T-helper 17 cell (primary cell): ENCODE measurements at places on chromosomes 1 and 21. TPM values are rescaled to one million over a fixed set of nuclear protein-coding genes. Genes with fewer than 3 reads are reported as not detected.

GRCh38 chr1:21749859-21750468 is 33.0 kb downstream of the USP48 start:
- no peak overlapping the region for H3K4me3 ChIP-seq
- peaks cover 9% of the 10 kb centered on the region for H3K4me1 ChIP-seq
- no peaks in the 10 kb centered on the region for H3K27me3 ChIP-seq
- H3K36me3 ChIP-seq = peaks cover 12% of the 10 kb centered on the region

DNA sequence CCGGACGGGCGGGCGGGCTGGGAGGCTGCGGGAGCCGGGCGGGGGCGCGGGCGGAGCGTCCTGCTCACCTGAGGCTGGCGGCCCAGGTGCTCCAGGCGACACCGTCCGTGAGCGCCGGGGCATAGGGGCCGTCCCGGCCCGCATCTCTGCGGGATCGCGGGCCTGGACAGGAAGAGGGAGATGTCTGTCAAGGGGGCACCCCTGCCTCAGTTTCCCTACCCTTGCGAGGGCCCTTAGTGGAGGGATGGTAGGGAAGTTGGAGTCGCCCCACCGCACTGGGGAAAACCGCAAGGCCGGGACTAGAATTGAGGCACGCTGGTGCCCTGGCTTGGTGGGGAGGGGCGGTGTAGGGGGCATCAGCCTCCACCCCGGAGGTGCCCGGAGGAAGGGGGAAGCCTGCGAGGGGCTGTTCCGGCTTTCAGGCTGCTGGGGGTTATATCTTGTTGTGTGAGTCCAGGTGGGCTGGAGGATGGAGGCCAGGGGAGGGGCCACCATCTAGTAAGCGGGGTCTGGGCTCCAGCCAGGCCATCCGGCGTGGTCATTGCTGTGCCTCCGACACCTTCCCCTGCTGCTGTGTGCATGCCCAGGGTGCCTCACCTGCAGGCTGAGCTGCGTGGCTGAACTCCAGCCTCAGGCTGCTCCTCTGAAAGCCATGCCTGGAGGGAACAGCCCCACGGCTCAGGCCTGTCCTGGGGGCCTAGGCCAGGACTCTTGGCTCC is 580 bp downstream of the VWA1 start:
- no peaks in the 10 kb centered on the region for H3K36me3 ChIP-seq
- H3K27me3 ChIP-seq = peaks cover 16% of the 10 kb centered on the region
- peaks cover 7% of the 10 kb centered on the region for H3K4me1 ChIP-seq
- DNase-seq = no peak

GRCh38 chr1:216824511-216824910 is 101.3 kb upstream of the ESRRG start:
- DNase-seq = no peak
- H3K4me3 ChIP-seq = no peak overlapping the region
- no peak overlapping the region for H3K27ac ChIP-seq
- H3K36me3 ChIP-seq = no peaks in the 10 kb centered on the region
- no peaks in the 10 kb centered on the region for H3K27me3 ChIP-seq
- no peaks in the 10 kb centered on the region for H3K4me1 ChIP-seq

GRCh38 chr1:58816747-58817221 is 32.9 kb upstream of the JUN start:
- H3K36me3 ChIP-seq = no peaks in the 10 kb centered on the region
- peaks cover 27% of the 10 kb centered on the region for H3K4me1 ChIP-seq
- H3K27me3 ChIP-seq = no peaks in the 10 kb centered on the region
- H3K27ac ChIP-seq = peak overlapping the region; percentile 94
- H3K4me3 ChIP-seq = peak overlapping the region; percentile 89

Gene GJA8
- total RNA-seq = not detected

Gene NCAM2
- not detected for total RNA-seq

Gene CRNN
- total RNA-seq = not detected

Gene KLHDC8A
- not detected for total RNA-seq
